ENCODE measurements at places on chromosomes 5 and 9.
A peak's percentile ranks its signal among the peaks of the same experiment; 100 is the strongest.

- DNase-seq: no peak
Observed at GRCh38 chr9:122219856-122220672, 8.7 kb downstream of the LHX6 start.

- DNase-seq: no peak
Observed at GRCh38 chr9:130610862-130611707, 31.7 kb downstream of the FUBP3 start.

- DNase-seq: no peak
Observed at GRCh38 chr5:146836226-146836842, 42.2 kb downstream of the PPP2R2B start.

GRCh38 chr5:55033568-55033967 lies 9.5 kb downstream of the GZMK start:
- DNase-seq: no peak

DNA sequence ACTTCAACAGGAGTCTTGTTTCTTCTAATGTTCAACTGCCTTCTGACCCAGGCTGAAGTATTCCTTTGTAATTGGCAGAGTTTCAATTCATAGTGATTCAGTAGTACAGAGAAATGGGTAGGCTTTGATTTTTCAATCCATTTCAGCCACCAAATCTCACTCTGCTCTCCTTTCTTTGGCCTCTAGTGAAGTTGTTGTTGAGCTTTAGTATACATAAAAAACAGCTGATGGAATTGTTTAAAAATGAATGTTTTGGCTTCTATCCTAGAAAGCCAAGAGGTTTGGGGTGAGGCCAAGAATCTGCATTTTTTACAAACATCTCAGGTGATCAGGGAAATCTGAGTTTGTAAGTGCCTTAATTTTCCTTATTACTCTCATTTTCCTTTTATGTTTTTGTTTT lies 182.9 kb upstream of the MAP1B start:
- no peak for DNase-seq

GRCh38 chr5:152631221-152631620 lies 226.1 kb upstream of the NMUR2 start:
- DNase-seq: no peak

DNA sequence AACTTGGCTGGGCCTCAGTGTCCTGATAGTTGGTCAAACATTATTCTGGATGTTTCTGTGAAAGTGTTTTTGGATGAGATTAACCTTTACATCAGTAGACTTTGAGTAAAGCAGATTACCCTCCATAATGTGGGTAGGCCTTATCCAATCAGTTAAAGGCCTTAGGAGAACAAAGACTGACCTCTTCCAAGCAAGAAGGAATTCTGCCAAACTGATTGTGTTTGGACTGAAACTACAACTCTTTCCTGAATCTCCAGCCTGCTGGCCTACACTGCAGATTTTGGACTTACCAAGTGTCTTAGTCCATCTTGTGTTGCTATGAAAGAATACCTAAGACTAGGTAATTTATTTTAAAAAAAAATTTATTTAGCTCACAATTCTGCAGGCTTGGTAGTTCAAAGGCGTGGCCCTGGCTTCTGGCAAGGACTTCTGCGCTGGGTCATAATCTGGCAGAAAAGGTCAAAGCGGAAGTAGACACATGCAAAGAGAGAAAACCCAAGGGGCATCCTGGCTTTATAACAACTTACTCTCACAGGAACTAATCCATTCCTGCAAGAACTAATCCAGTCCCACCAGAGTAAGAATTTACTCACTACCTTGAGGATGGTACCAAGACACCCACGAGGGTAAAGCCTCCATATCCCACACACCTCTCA lies 8.6 kb upstream of the ARHGEF37 start:
- no peak for DNase-seq

GRCh38 chr9:91740701-91741100 lies 209.3 kb downstream of the ROR2 start:
- no peak for DNase-seq

DNA sequence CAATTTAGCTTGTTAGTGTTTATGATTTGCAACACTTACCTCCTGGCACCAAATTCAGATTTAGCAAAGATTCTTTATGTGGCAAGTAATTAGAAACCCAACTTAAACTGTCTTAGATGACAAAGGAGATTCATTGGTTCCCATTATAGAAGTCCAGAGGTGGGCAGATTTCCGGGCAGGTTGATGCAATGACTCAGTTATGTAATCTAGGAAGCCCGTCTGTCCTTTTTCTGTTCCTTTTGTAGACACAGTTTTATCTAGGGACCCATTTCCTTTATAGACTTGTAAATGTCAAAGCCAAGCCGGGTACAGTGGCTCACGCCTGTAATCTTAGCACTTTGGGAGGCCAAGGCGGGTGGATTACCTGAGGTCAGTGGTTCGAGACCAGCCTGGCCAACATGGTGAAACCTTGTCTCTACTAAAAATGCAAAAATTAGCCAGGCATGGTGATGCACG lies 20.3 kb upstream of the ANKRD33B start:
- no peak for DNase-seq

DNA sequence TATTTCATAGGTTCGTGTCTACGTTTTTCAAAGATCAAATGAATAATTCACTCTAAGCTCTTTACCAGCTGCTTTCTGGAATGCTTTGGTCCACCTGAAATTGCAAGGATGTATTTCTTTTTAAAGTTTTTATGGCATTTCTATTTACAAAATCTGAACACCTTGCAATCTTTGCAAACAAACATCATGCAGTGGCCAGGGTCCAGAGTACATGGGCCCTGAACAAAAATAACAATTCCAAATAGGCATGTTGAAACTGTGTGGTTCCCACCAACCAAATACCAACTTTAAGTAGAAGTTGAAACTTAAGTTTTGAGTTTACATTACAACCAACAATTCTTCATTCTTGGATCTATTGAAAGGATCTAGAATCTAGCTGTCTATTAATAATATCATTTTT lies 180.1 kb upstream of the FTMT start:
- no peak for DNase-seq

DNA sequence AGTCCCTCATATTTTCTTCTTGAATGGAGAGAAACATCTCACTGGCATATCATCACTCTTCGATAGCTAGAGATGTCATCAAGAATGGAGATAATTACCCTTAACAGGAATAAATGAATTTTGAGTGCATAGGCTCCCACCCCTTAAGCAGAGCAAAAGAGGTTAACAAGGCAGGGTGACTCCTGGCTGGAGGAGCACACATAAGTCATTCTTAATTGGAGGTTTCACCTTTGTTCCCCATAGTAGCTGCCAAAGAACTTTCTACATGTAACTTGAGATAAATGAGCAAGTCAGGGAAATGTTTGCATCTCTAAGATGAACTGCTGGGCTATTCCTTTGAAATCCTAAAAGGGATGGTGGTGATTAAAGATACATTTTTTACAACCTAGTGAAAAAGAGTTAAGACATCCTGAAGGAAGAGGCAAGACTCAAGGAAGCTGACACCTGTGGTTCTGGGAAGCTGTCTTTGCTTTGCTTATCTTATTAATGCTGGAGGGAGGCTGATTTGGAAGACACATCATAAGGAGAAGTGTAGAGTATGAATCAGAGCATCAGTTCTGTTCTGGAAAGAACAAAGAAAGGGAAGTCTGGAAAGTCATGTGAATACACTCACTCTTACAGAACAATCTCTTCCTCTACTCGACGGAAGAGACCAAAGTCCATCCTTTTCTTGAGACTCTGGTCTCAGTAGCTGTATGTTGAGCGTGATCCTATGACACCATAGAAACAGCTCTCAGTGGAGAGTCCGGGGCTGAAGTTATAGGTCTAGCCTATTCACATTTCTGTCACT lies 326.3 kb downstream of the OSTF1 start:
- no peak for DNase-seq

- DNase-seq: peak; percentile 45
Observed at GRCh38 chr9:97695995-97696802, 941 bp downstream of the XPA start.

GRCh38 chr5:169788168-169788567 lies 151.1 kb downstream of the DOCK2 start:
- no peak for DNase-seq

GRCh38 chr5:71693828-71694427 lies 25.1 kb upstream of the CARTPT start:
- no peak for DNase-seq

Measured in activated naive CD4-positive, alpha-beta T cell treated with anti-CD3 and anti-CD28 coated beads for 36 hours (primary cell).